ENCODE measurements at places on chromosomes 12 and 14.

DNA sequence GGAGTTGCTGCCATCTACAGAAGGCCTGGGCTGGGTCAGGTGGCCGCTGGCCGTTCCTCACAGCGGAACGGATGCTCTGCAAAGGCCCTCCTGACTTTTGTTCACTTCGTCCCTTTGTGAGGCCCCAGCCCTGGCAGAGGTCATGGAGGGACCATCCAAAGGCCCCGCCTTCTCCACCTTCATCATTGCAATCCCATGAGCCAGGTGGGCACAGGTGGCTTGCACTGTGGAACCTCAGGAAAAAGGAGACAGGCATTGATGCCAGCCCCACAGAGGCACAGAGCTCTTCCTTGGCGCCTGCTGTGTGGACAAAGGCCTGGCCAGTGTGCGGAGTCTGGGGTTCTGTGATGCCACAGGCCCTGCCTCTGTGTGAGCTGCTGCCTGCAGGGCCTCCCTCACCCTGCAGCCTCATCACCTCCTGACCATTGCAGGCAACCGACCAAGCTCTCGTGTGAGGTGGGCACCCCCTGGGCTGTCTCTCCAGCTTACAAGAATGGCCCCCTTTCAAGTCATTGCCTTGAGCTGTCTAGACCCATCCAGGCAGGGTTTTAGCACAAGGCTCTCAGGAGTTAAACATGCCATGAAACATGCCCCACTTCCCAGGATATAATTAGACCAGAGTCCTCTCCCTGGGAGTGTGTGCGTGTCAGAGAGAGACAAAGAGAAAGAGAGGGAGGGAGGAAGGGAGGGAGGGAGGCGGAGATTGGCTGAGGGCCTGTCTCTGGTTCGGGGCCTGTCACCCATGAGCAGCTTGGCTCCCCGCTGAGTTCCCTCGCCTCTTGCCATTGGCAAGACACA lies 19.3 kb downstream of the NFKBIA start:
- DNase-seq = no peak

DNA sequence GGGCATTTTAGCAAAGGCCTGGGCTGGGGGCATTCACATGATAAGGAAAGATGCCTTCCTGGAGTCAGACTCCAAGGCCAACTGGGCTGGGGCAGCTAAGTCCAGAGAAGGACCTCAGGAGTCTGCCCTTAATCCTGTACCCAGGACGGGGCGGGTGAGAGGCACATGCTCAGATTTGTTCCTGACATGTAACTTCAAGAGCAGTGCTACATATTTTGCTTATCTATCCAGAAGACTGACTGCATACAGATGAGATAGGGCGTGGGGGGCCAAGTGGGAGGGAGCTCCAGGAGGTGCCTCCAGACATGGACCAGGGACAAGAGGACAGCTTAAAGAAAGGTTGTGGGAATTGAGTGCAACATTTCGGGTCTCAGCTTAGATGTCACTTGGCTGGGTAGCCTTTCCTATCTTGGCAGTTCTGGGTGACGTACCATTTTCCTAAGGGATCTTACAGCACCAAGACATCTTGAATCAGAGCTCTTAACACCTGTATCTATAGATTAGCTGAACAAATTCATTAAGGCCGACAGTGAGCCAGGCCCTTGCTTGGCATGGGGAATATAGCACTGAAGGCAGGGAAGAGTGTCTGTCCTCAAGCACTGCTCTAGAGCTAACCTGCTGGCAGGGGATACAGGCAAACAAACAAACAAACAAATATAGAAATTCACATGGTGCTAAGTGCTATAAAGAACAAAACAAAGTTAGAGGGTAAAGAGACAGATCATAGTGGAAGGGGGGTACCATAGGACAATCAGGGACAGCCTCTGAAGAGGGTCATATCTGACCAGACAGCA lies 61.2 kb downstream of the PTPN21 start:
- DNase-seq = no peak

- no peak for DNase-seq
Measured at GRCh38 chr12:82182601-82183190, 175.5 kb downstream of the CCDC59 start.

GRCh38 chr14:54676812-54677708 lies 110.1 kb downstream of the SAMD4A start:
- no peak for DNase-seq
